ENCODE measurements at places on chromosomes 5 and 9.
A peak's percentile ranks its signal among the peaks of the same experiment; 100 is the strongest.

- DNase-seq = no peak
These were observed 156.8 kb upstream of the MSX2 start for GRCh38 chr5:174567506-174568141.

DNA sequence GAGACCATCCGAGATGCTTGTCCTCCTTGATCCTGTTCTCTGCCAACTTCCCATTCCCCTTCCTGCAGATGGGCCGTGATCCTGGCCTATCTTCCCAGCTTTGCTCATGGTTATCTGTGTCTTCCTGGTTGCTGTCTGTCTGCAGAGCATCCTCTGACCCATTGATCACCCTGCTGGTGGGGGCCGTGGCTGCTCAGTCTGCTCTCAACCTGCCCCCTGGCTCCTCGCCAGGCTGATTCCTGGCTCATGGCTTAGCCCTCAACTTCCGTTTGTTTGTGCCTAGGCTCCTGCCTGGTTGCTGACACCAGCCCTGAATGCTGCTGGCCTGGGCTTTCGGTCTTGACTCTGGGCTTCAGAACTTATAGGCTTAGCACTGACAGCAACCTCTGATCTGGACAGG lies 67.1 kb upstream of the SMIM15 start:
- DNase-seq = no peak

DNA sequence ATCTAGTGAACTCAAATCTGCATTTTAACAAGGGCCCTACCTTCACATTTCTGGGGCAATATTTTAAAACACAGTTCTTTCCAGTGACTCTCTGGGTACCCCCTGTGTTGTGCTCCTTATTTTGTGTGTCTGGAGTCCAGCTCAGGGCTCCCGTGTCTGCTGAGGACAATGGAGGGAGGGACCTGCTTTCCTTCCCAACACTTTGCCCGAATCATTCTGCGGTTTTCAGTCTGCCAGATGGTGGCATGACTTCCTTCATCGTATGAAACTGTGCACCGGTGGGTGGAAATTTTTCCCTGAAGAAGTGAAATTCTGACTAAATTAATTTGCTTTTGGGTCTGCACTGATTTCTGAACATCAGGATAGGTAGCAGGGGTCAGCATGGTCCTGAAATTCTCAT lies 153.6 kb upstream of the CD180 start:
- no peak for DNase-seq

- no peak for DNase-seq
These were observed 154.1 kb downstream of the PCSK1 start for GRCh38 chr5:96278981-96279380.

- DNase-seq = no peak
These were observed 50.4 kb upstream of the CDK5RAP2 start for GRCh38 chr9:120630333-120630732.

- no peak for DNase-seq
These were observed 219.7 kb downstream of the EFNA5 start for GRCh38 chr5:107451028-107451427.

- peak; percentile 59 for DNase-seq
These were observed 450 bp downstream of the GPBP1 start for GRCh38 chr5:57174128-57174889.

DNA sequence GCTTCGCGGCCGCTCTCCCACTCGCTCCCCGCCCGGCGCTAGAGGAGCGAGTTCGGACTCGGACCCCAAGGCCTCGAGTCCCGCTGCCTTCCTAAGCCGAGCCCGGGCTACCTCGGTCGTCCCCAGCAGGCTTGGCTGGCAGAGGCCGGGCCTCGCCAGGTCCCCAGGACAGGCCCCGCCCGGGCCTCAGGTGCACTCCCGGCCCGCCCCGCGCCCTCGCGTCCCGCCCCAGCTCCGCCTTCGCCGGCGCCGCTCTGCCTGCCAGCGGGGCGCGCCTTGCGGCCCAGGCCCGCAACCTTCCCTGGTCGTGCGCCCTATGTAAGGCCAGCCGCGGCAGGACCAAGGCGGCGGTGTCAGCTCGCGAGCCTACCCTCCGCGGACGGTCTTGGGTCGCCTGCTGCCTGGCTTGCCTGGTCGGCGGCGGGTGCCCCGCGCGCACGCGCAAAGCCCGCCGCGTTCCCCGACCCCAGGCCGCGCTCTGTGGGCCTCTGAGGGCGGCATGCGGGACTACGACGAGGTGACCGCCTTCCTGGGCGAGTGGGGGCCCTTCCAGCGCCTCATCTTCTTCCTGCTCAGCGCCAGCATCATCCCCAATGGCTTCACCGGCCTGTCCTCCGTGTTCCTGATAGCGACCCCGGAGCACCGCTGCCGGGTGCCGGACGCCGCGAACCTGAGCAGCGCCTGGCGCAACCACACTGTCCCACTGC lies at the start of gene SLC22A5:
TSS of gene SLC22A5 (plus strand) at position 237 of the 707 bp plus-strand sequence. CDS start at position 500, 263 bp downstream.
- DNase-seq = peak; percentile 77

DNA sequence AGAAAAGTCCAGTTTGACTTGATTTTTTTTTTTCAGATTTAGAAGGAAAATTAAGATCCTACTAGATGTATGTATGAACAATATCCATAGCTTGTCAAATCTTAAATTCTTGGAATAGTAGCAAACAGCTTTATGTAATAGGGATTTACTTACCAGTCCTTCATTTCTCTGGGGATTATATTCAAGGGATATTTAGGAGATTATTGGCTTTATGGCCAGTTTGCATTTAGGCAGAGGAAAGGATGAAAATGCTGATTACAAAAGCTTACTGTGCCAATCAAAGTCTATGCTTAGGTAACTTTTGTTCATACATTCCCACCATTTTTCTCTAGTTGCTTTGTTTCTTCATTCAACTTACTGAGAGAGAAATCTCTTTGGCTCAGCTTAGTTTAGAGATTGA lies 47.9 kb downstream of the MAST4 start:
- no peak for DNase-seq

GRCh38 chr5:34978681-34979080 lies 49.3 kb downstream of the DNAJC21 start:
- no peak for DNase-seq

GRCh38 chr5:93519740-93520139 lies 61.3 kb downstream of the NR2F1-AS1 start:
- DNase-seq = no peak
